ENCODE measurements at places on chromosomes 1 and 21.

DNA sequence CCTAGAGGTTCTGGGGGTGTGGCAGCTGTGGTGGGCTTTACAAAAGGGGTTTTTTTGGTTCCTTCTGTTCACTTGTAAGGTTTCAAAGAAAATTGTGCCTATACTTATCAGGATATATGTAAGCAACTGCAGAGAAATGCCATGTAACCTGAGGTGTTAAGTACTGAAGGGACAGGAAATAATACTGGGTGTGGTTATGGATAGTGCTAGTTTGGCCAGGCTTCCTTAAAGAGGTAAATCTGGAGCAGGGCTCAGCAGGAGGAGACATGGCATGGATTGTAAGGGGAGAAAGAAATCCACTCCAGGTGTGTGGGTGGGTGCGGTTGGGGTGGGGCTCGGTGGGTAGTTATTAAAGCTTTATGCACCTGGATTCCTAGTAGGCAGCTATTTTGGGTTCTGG, 28.3 kb downstream of the KIRREL1 start:
- no peak for DNase-seq

DNA sequence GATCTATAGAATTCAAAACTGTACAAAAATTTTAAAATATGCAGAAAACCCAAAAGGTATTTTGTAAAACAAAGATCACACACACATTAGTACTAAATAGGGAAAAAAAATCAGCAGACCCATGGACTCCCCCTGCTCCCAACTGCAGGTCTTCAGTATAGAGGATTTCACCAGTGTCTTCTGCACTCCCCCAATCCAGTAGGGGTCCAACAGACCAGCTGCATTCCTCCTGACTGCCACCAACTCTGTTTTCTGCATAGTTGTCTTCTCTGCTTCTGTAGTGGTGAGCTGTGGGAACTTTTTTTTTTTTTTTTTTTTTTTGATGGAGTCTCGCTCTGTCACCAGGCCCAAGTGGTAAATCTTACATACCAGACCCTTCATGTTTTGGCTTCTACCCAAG, 21.9 kb downstream of the CLCA2 start:
- DNase-seq, result no peak

DNA sequence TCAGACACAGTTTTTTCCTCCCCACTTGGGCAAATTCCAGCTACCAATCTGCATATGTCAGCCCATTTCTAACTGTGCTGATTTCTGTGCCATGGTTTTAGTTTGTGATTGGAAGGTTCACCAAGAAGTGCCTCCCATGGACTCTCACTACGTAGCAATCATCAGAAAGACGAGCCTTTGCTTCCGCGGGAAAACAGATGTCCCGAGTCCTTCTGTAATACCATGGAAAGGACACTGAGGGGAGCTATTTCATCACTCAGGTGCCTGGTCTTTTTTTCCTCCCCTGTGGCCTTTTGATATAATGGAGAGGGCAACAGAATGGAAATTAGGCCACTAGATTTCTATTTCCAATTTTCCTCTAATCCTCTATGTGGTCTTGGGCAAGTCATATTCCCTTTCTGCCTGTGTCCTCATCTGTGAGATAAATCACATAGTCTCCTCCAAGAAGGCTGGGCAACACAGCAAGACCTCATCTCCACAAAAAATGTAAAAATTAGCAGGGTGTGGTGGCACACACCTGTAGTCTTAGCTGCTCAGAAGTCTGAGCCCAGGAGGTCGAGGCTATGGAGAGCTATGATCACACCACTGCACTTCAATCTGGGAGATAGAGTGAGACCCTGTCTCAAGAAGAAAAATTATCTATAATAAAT, 24.8 kb downstream of the LEMD1 start:
- peak; percentile 67 for DNase-seq

DNA sequence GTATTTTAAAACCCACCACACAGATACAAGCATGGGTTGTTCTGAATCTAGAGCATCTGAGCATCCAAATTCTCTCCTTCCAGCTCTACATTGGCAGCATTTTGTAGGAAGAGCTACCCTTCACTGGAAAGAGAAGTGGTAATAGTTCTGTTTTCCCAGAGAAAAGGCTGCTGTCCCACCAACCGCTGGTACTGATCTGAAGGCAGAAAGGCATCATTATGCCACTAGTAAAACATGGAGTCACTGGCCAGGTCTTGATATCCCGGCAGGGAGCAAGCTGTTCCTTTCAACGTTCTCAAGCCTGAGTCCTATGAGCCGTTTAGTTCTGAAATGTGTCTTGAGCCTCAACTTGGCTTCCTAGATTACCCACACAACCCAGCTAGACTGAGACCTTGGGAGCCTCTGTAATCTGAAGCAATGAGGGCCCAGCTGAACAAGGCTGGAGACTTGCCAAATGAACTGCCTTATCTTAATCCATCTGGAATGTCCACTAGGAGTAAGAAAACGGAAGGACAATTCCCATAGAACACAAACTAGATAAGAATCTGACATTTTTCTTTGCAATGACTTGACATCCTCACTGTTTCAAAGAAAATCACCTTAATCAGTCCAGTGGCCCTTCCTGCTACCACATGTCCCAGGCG, 116.8 kb downstream of the KCNH1 start:
- no peak for DNase-seq

- DNase-seq, result no peak
Measured at GRCh38 chr1:84377480-84378095, 20.7 kb upstream of the DNASE2B start.

GRCh38 chr1:178713259-178713658, 11.8 kb upstream of the RALGPS2 start:
- DNase-seq, result no peak

GRCh38 chr1:62628506-62628905, 31.2 kb downstream of the ANGPTL3 start:
- DNase-seq, result no peak

DNA sequence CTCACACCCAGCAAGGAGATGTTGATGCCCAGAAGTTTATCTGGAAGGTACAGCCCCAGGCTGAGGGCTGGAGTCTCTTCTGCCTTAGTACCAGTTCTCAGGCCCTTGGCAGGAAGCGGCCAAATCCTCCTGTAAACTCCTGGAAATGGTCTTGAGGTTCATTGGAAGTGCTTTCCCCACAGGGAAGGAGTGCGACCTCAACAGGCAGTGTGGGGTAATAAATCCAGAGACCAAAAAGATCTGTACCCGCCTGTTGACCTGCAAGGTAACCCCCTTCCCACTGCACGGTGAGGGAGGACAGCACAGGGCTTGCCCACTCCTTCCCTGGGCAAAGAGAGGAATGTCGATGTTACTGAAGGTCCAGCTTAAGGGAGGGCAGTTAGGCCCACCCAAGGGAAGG, 4.5 kb downstream of the ATXN7L2 start:
- no peak for DNase-seq

GRCh38 chr21:42361286-42361685, 5.0 kb downstream of the TFF1 start:
- DNase-seq, result no peak

- DNase-seq, result no peak
Measured at GRCh38 chr1:19445417-19446342, 39.7 kb downstream of the CAPZB start.

- DNase-seq, result no peak
Measured at GRCh38 chr21:41952568-41953248, 1.1 kb downstream of the C2CD2 start.

GRCh38 chr1:60636946-60637345, 445.4 kb upstream of the NFIA start:
- DNase-seq, result no peak

DNA sequence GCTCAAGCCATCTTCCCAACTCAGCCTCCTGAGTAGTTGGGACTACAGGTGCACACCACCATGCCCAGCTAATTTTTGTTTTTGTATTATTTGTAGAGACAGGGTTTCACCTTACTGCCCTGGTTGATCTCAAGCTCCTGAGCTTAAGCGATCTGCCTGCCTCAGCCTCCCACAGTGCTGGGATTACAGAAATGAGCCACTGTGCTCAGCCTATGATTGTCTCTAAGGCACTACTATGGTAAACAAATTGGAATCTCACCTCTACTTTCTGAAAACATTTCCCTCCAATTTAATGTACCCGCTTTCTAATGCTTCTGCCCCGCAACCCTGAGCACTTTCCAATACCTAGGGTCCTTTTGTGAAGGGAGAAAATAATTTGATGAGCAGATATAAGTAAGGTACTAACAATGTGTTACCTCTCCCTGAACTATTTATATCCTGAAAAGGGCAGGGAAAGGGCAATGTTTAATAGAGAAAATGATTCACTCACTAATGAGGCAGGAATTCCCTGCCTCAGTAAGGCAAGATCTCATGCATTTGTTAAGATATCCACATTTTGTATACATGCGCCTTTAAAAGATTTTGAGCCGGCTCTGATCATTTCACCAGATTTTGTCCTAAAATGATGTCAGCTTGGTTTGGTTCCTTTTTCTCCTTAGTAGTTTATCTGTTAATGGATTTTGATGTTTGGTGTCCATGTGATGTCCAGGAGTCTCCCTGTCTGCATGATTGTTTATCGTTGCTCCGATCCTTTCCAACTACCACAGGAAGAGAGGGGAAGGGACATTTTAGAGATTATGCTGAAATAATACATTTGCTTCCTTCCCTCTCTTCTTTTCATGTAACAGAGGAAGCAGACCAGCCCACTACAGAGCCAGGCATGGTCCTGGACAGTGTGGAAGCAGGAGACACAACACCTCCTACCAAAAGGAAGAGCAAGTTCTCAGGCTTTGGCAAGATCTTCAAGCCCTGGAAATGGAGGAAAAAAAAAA, 47.3 kb upstream of the RCC1 start:
- no peak for DNase-seq

DNA sequence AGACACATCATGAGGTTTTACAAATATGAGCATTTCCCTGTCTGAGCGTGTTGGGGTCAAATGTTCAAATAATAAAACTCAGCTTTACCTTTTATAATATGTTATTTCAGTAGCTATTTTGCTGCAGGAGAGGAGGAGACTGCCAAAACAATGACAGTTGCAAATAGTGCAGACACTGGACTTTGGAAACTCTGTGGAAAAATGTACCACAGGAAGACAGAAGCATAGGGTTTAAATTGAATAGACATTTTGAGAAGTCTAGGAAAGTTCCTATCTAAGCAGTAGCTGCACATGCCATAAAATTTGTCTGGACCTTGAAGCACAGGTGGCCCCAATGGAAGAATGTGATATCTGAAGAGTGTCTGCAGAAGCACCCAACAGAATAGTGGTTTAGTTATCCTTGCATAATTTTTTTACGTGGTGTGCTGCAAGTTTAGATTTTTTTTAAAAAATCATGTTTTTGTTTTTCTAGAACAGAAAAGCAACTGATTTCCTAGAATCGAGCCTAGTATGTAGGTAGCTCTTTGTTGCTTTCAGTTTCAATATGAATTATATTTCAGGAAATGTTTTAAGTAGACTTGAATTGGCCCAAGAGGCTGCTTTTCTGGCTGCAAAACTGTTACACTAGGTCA, 14.0 kb upstream of the GBP5 start:
- no peak for DNase-seq

DNA sequence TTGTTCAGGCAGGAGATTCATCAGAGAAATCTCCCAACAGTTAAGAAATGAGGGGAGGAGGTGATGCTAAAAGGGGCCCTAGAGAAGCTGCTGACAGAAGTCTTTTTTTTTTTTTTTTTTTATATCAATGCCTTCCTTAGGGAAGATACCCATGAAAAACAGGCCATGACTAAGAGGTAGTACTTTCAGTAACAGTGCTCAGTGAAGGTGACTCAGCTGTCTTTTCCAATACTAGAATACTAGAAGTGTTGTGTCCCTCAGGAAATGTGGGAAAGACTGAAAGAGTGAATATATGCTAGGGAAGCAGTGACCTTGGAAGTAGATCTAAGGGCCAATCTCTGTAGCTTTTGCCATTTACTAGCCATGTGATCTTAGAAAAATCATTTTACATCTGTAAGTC, 52.4 kb upstream of the SLFNL1 start:
- DNase-seq, result no peak

DNA sequence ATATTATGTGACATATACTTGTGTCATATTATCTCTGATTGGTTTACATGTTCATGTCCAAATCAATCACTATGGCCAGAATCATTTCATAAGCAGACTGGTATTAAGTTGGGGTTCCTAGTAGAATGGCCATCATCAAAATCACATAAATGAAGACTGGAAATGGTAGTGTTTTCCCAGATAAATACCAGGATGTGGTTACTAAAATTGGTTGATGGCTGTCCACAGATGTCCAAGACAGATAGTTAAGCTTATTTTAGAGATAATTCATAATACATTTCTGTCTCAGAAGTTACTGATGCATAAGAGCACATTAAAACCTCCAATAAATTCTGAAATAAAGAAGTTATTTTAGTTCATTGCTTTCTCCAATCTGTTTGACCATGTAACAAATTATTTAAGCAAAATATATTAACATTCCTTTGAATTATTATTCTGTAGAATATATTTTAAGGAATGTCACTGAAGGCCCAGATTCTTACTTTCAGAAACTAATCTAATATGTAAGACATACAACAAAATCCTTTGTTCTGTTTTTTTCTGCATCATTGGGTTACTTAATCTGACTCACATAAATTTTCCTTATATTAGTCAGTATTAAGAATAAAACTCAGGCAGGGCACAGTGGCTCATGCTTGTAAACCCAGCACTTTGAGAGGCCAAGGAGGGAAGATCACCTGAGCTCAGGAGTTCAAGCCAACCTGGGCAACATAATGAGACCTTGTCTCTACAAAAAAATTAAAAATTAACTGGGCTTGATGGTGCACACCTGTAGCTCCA, 483.9 kb downstream of the PTPRC start:
- DNase-seq, result no peak

- DNase-seq, result no peak
Measured at GRCh38 chr1:11768821-11769220, 6.8 kb downstream of the C1orf167 start.

GRCh38 chr21:44047996-44048560, 36.0 kb downstream of the TRAPPC10 start:
- no peak for DNase-seq

GRCh38 chr1:62235576-62235975, 40.9 kb downstream of the L1TD1 start:
- DNase-seq, result no peak

DNA sequence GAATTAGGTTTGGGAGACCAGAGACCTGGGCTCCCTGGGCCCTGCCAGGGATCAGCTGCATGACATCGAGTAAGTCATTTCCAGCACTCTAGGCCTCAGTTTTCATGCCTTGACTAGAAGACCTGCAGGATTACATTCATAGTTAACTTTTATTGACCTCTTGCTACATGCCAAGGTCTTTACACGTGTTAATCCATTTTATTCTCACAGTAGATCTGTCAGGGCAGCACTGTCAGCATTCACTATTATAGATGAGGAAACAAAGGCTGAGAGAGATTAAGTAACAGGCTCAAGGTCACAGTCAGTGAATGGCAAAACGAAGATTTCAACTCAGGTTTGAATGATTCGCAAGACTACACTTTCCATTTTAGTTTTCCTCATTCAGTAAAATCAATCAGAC, 37.0 kb downstream of the PGM1 start:
- no peak for DNase-seq

Data from H9 (cell line).